Fibroblast of skin of left biceps (primary cell): ENCODE measurements at places on chromosomes 4 and X.
A peak's percentile ranks its signal among the peaks of the same experiment; 100 is the strongest.

- no peak for DNase-seq
These were observed 4.1 kb upstream of the RS1 start for GRCh38 chrX:18676050-18676449.

DNA sequence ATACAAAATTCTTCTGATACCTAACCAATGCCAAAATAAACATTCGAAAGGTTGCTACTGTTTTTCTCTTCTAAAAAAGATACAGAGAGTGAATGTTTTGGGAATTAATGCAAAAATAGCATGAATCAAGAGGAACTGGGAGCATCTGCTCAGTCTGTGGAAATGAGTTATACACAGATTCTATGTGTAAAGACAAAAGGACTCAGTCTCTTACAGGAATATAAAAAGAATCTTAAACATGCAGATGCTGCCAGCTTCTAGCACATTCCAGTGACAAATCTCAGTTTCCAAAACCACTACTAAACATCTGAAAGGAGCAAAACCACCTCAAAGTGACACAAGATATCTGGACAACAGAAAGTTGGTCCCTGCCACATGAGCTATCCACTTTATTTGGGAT lies 55.0 kb downstream of the PAPSS1 start:
- DNase-seq, result no peak

GRCh38 chrX:5823903-5824302 lies 404.8 kb downstream of the NLGN4X start:
- DNase-seq, result no peak

- no peak for DNase-seq
These were observed 37.7 kb upstream of the ENPP6 start for GRCh38 chr4:184255361-184255760.

DNA sequence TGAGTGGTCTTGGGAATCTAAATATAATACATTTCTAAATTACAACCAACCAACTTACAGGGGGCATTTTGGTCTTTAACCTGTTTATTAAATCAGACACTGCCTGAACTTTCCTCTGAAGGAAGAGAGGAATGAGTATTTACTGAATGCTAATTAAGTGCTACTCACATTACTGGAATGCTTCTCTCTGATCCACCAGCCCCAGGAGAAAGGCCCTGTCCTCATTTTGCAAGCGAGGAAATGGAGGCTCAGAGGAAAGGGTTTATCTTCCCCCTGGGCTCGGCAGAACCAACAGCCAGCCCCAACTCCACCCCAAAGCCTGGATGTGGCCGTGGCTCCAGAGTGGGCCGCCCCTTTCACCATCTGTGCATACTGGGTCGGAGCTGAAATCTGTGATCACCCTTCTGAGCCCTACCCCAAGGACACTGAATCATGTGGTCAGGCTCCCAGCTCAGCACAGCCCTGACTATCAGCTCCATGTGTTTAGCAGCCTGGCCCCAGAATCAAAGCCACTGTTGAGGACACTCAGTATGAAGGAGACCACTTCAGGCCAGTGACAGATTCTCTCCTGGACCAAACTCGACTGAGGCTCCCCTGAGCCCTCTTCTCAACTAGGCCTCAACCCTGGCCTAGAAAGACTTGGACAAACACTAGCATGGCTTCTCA lies 56.7 kb upstream of the ENPP6 start:
- no peak for DNase-seq

GRCh38 chrX:53262918-53263394 lies 18.4 kb downstream of the IQSEC2 start:
- no peak for DNase-seq

DNA sequence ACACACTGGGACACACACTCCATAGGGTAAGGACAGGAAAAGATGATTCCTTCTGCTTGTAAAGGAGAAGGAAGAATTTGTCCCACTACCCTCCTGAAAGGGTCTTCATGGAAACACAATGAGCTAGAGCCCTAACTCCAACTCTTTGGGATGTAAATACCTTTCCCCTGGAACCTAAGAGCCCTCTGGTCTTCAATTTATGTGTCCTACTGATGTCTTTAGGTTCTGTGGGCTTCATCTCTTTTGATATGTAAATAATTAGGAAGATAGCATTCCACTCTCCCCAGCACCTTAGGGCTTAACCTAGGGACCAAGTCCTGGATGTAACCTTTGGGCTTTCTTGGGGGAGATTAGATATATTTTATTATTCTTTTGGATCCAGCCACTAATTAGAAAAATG lies 38.3 kb downstream of the PF4 start:
- DNase-seq, result no peak

DNA sequence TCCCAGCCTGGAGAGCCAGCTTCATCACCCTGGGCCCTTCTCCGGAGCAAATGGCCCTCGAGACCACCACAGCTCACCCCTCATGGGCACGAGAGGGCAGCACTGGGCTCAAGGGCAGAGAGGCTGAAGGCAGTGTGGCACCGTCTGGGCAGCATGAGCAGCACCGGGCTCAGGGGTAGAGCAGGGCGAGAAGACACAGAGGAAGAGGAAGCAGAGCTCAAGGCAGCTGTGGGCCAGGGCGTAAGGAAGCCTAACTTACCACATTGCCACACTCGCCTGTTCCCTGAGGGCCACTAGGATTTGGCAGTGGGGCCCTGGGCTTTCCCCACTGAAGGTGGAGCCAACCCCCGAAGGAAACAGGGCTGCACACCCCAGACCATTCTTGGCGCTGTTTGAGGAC lies 15.5 kb downstream of the ZNF185 start:
- no peak for DNase-seq

- peak; percentile 13 for DNase-seq
These were observed at the start of gene CXXC4 for GRCh38 chr4:104494822-104495559. TSS of gene CXXC4 (minus strand) at chr4:104494894. CDS start at chr4:104491802, 3,092 bp downstream.

DNA sequence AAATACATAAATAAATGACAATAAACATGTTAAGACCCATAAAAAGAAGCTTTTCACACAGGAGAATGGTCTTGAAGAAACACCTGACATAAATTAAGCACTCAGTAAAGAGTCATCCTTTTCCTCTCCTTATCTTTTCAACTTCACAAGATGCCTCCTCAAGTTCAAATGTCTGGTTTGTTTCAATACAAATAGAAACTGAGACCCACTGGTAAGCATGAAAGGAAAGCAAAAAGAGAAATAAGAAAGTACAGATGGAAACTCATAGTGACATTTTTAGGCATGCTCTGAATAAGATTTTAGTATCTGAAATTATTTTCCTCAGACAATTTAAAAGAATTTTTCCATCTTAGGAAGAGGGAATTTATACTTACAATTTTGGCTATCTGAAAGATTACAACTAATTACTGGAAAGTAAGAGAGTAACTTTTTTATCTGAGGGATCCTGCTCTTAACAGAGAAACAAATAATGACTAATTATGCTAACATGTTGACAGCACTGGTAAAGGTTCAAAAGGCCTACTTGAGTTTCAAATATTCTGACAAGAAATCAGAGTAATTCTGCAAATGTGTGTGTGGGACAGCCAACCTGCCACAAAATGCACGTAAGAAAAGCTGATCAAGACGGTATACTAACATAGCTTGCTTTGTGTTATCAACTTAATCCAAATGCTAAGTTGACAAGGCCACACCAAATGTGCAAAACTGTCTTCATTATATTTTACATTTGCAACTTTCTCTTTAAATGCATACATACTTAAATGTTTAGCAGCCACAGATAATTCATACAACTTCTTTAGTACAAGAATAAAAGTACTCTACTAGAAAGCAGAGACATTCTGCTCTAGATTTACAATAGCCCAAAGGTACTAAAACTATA lies 113.0 kb downstream of the IQCM start:
- no peak for DNase-seq

DNA sequence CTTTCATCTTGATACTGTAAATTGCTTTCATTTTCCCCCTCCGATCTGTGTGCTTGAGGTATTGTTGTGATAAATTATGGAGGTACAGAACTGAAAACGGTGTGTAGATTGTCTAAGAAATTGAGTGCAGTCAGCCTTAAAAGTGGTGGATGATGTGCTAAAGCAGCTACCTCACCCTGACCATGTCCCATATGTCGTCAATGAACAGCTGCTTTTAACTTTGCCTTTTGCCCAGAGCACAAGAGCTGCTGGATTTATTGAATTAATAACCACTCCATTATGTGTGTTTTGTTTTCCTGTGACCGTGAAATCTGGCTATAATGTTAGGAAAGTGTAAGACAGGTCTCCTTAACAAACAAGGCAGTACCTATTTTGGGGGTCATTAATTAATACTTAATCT lies 581.9 kb upstream of the PITX2 start:
- no peak for DNase-seq

- no peak for DNase-seq
These were observed 1730.3 kb upstream of the TENM3 start for GRCh38 chr4:180512801-180513475.

- DNase-seq, result no peak
These were observed 63.4 kb downstream of the DCAF12L1 start for GRCh38 chrX:126489116-126489695.

- DNase-seq, result no peak
These were observed 28.4 kb downstream of the APBB2 start for GRCh38 chr4:41185614-41186592.

- no peak for DNase-seq
These were observed 8.3 kb upstream of the ASB5 start for GRCh38 chr4:176277162-176277904.

GRCh38 chrX:23493941-23494374 lies 159.3 kb downstream of the PTCHD1 start:
- DNase-seq, result no peak

GRCh38 chr4:14478504-14478903 lies 523.8 kb upstream of the CPEB2 start:
- no peak for DNase-seq

DNA sequence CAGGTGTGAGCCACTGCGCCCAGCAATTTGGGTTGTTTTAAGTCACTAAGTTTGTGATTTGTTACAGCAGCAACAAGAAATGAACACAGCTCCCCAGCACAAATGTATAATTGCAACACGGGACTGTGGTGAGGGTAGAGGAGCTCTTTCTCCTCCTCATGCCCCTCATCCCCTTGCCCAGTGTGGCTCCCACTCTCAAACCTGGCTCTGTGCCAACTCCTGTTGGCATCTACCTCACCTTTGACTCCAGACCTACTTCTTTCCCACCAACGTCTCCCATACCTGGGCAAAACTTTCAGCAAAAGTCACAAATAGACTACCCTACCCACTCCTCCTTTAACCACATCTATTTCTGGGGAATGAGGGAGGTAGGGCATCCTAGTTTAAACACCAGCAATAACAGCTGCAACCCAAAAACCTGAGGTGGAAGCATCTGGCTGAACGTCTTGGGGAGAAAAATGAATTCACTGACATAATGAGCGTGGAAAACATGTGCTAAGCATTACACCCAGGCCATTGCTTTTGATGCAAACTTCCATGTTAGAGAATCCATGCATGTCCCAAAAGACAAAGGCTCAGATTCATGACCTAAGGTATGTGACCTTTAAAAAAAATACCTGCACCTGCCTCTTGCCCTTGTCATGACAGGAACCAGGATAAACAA lies 19.2 kb downstream of the LNX1 start:
- no peak for DNase-seq

DNA sequence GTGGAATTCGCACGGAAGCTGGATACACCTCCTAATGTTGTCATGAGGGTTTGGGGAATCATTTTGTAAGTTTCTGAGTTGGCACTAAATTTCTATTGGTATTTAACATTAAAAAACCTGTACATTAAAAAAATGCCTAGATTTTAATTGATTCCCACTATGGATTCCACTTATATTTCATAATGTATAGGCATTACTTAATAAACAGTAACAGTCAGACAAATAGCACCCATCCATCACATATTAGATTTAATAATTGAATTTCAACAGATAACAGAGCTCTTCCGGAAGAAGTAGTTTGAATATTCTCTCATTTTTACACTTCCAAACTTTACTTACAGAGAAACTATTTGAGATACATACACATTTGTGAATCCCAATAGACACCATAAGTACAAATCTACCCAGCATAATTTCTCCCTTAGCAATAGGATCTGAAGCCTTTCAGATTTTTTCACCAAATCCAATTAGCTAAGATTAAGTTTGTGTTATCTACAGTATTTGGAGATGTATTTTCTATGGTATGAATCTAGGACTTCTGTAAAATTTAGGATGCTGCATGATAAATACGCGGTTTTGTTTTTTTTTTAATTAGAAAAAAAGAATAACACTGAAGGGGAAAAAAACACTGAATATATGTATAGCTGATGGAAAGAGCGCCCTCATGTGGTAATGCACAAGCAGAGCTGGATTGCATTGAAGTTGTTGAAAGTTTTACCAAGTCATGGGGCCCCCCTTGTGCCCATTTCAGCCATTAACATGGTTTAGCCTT lies 12.2 kb upstream of the ODAM start:
- DNase-seq, result peak; percentile 2

- DNase-seq, result no peak
These were observed 191.1 kb downstream of the GC start for GRCh38 chr4:71592793-71593192.

GRCh38 chr4:133424605-133425004 lies 275.5 kb downstream of the PCDH10 start:
- no peak for DNase-seq

DNA sequence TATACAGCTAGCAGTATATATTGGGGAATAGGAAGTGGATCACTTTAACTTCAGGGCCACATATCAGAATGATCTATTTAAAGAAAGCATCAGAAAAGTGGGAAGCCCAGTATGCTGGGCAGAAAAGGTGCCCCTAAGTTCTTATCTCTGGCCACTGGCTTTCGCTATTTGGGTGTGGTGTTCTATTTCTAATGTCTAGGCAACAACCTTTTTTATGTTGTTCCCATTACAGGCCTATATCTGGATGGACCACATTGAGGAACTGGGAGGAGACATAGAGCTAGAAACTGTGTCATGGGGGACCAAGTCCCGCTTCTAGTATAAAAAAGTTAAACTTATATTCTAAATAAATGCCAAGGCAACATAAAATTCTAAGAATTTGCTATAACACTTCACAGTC lies 935.6 kb downstream of the PDHA2 start:
- DNase-seq, result no peak

- DNase-seq, result no peak
These were observed 60.3 kb upstream of the DIPK2B start for GRCh38 chrX:45261005-45261404.

GRCh38 chrX:37350034-37350365 lies 836 bp downstream of the PRRG1 start:
- DNase-seq, result no peak

GRCh38 chr4:153522802-153523094 lies 56.6 kb downstream of the TMEM131L start:
- DNase-seq, result no peak

- no peak for DNase-seq
These were observed 27.3 kb upstream of the PHEX start for GRCh38 chrX:22004866-22005265.

GRCh38 chr4:78652282-78652876 lies 100.8 kb downstream of the ANXA3 start:
- no peak for DNase-seq
